Cardiac muscle cell (in vitro differentiated cells and primary cell): ENCODE measurements at places on chromosomes 2 and 18. TPM values are rescaled to one million over a fixed set of nuclear protein-coding genes. Genes with fewer than 3 reads are reported as not detected.
A peak's percentile ranks its signal among the peaks of the same experiment; 100 is the strongest.

GRCh38 chr18:58455314-58456188 is 173.3 kb downstream of the ALPK2 start:
- DNase-seq: no peak

- DNase-seq: no peak
Measured at GRCh38 chr2:29855924-29856639, 65.3 kb downstream of the ALK start.

- DNase-seq: no peak
Measured at GRCh38 chr2:117940436-117940835, 73.4 kb downstream of the CCDC93 start.

- DNase-seq: no peak
Measured at GRCh38 chr18:67932271-67932670, 415.8 kb upstream of the DSEL start.

- no peak for DNase-seq
Measured at GRCh38 chr2:150417278-150417677, 70.2 kb downstream of the RND3 start.

- DNase-seq: no peak
Measured at GRCh38 chr2:218849721-218850120, 9.9 kb upstream of the WNT6 start.

DNA sequence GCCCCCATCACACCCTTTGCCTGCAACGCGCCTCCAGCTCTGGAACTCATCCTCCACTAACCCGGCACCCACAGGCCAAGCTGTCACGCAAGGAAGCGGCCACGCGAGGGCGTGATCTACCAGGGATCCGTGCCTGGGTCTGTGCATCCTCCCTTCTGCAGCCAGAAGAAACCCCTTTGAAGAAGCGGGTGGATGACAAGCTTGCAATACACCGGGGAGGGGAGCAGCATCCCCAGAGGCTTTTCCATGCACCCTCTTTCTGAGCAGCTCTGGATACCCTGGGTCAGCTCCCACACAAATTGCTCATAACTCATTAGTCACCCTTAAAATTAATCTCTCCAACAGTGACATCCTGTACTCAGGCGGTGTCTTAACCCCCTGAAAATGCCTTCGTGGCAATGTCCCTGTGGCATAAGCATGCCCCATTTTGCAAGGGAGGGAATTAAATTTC is 47.6 kb downstream of the PDCL3 start:
- DNase-seq: peak; percentile 65

DNA sequence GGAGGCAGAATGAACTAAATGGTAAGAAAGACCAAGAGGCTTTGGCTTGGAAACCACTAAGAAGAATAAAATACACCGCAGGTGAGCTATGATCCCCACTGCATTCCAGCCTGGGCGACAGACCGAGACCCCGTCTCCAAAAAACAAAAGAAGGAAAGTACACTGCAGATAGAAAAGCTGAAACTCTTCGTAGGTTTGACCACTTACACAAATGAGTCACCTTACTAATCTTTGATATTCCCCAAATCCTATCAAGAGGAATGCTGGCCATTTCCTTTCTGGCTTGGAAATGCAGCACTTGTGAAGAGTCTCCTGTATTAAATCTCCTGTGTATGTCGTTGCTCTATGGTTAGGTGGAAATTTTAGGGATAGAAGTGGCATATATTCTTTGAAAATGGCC is 108.8 kb downstream of the MTCL1 start:
- peak; percentile 83 for DNase-seq

- DNase-seq: no peak
Measured at GRCh38 chr2:60472041-60472440, 81.4 kb downstream of the BCL11A start.

DNA sequence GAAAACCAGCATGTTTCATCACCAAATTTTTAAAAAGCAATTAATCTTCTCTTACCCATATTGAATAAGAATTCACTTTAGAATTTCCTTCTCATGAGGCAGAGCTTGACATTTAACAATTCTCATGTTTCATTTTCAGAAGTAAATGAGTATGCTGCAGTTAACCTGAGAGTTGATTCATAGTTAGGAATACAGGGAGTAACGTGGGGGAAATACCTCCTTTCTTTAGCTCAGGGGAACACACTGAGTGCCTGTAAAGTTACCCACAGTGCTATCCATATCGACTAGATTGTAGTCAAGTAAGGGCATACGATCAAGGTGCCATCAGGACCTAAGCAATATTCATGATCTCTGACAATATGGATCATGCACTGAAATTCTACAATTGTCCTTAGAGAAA is 38.9 kb upstream of the ATIC start:
- DNase-seq: no peak

DNA sequence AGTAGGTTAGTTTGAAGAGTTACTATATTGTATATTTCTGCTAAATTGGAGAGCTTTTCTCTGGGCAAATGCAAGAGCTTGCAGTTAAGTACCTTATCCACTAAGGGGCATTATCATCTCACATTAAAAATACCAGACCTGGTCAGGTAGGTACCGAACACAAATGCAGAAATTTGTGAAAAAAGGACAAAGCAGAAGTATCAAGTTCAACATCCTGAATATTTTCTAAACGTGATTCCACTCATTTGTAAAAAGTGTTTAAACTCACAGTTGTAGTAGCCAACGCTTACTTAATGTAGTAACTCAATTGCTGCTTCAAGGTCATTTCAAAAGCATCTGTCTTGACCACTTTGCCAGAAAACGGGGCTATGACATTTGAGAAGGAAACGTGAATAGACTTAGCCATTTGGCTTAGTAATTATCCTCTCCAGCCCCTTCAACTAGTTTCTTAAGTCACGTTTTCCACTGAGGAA is 52.1 kb downstream of the CYRIA start:
- DNase-seq: peak; percentile 39

- DNase-seq: no peak
Measured at GRCh38 chr2:64391424-64391823, 62.5 kb upstream of the LGALSL start.

Gene HSPD1
- total RNA-seq: 319 and 371 TPM in 2 replicates

Gene RHBDD1
- 3.6 and 6.3 TPM in 2 replicates for total RNA-seq

Gene SCYGR4
- not detected in 2 replicates for total RNA-seq

Gene ASB1
- total RNA-seq: 15.6 and 16.7 TPM in 2 replicates

Gene SMPD4
- total RNA-seq: 44.6 and 51.9 TPM in 2 replicates

Gene AQP4
- 0.12 TPM in 1 of 2 replicates, not detected in the other for total RNA-seq

Gene CD8B2
- total RNA-seq: not detected in 2 replicates

Gene ID2
- total RNA-seq: 626 and 780 TPM in 2 replicates

Gene ADAM23
- 9.3 and 11.3 TPM in 2 replicates for total RNA-seq
